ENCODE measurements at places on chromosomes 5 and 9.

- DNase-seq = peak; percentile 80
These were observed 31.4 kb upstream of the EGFL7 start for GRCh38 chr9:136631038-136632000.

- DNase-seq = no peak
These were observed 48.2 kb upstream of the LMX1B start for GRCh38 chr9:126565336-126566128.

DNA sequence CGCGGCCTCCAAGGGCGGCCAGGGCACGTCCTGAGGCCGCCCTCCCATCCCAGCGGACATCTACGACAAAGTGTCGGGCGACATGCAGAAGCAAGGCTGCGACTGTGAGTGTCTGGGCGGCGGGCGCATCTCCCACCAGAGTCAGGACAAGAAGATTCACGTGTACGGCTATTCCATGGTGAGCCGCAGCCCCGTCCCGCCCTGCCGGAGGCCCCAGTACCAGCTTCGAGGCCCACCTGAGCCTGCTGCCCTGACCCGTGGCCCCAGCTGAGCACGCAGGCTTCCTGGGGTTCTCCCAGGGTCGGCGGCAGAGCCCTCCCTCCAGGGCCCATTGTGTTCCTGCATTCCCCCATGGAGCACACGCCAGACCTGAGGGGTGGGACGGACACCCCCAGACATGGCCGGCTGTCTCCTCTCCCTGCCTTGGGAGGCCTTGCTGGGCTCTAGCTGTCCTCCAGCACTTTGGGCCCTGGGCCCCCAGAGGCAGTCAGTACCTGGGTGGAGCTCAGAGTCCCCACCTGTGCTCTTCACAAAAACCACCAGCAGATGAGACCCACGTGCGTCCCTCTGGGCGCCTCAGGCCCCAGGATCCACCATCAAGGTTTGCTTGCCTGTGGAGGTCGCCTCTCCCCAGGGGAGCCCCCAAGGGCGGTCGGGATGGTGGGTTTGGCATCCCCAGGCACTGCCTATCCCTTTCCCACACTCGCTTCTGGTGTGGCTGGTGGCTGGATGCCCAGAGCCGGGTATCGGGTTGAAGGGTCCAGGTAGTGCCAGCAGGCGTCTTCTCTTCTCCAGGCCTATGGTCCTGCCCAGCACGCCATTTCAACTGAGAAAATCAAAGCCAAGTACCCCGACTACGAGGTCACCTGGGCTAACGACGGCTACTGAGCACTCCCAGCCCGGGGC is 1.0 kb downstream of the PHPT1 start:
- DNase-seq = no peak

- DNase-seq = no peak
These were observed 1.7 kb downstream of the SLC1A3 start for GRCh38 chr5:36607838-36608783.

GRCh38 chr5:8814105-8814504 is 731.8 kb downstream of the SEMA5A start:
- no peak for DNase-seq

GRCh38 chr9:70874451-70874850 is 247.0 kb downstream of the TRPM3 start:
- no peak for DNase-seq

GRCh38 chr5:179309751-179310320 is 35.4 kb downstream of the ADAMTS2 start:
- no peak for DNase-seq

DNA sequence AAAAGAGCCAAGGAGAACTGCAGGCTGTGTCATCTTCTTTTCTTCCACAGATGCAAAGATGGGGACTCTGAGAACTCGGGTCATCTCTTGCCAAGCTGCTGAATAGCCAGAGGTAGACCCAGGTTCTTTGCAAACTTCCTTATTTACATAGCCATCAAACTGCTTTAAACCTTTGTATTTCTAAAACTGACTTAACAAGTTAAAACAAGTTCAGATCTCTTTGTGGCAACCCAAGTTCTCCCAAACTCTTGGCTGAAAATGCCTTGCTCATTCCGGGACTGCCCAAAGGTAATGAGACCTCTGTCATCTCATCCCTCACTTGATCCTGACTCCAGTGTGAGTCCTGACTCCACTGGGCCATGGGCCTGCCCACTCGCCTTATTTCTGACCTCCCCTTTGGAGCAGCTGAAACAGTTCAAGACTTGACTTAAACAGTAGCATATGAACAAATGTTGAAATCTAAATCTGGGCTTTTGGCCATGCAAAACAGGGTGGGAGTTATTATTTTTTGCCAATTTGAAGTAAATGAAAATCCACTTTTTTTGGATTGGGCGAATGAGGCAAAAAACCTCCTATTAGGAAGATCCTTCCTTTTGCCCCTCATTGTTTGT is 50.6 kb downstream of the FBXL7 start:
- DNase-seq = no peak

DNA sequence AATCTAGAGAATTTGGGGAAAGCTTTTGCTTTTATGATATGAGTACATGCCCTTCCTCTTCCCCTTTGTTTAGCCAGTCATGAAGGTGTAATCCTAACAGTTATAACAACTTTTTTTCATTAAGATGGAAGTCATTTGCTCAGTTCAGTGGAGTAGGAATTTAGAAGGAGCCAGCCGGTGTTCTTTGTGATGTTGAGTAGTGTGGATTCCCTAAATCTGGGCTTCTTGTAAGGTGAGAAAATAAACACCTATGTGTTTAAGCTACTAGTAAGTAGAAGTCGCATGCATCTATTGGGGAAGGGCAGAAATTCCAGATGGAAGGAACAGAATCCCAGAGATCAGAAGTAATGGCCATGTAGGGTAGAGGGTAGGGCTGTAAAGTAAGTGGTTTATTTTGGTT is 13.6 kb upstream of the CNTLN start:
- no peak for DNase-seq

DNA sequence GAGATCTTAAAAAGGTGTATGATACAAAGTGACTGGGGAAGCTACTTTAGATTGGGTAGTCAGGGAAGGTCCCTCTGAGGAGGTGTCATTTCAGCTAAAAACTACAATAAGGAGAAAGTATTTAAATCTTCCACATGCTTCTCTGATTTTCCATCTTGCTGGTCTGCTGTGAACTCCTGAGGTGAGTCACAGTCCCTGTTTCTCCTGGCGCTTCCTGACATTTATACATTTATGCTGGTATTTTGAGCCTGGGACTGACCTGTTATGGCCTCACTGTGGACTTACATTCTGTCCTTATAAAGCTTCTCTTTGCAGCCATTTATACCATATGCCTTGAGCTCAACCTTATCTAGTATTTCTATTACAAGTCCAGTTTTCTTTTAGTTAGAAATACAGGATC is 95.1 kb downstream of the MED27 start:
- no peak for DNase-seq

- no peak for DNase-seq
These were observed 67.3 kb downstream of the SNX30 start for GRCh38 chr9:112817860-112818203.

GRCh38 chr9:114757984-114758383 is 47.9 kb downstream of the TNFSF15 start:
- no peak for DNase-seq

- no peak for DNase-seq
These were observed 207.0 kb upstream of the ACO1 start for GRCh38 chr9:32177396-32177795.

DNA sequence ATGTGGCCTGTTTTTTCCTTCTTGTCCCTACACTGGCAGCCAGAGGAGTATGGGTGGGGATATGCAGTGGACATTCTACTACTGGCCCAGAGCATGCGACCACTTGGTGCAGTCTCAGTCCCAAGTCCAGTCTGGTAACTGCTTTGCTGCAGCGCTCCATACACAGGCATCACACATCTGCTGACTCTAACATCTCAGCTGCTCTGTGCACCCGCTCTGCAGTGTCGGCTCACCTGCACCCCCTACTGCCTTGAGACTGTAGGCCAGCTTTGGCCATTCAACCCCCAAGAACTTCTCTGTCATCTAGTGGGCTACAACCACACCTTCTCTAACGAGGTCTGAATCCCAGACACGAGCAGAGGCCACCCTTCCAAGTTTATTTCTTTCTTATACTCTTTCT is 46.4 kb upstream of the SLCO6A1 start:
- DNase-seq = no peak

- DNase-seq = no peak
These were observed 3.2 kb upstream of the RAPGEF1 start for GRCh38 chr9:131743096-131743495.

GRCh38 chr5:79474367-79475151 is 39.4 kb downstream of the HOMER1 start:
- DNase-seq = no peak

GRCh38 chr5:163770625-163771024 is 265.2 kb downstream of the MAT2B start:
- DNase-seq = no peak

GRCh38 chr9:95754533-95755420 is 120.7 kb upstream of the ERCC6L2 start:
- no peak for DNase-seq

- DNase-seq = peak; percentile 83
These were observed 136.1 kb upstream of the CLINT1 start for GRCh38 chr5:157994906-157995519.

GRCh38 chr5:113806250-113806649 is 292.8 kb downstream of the YTHDC2 start:
- DNase-seq = no peak

DNA sequence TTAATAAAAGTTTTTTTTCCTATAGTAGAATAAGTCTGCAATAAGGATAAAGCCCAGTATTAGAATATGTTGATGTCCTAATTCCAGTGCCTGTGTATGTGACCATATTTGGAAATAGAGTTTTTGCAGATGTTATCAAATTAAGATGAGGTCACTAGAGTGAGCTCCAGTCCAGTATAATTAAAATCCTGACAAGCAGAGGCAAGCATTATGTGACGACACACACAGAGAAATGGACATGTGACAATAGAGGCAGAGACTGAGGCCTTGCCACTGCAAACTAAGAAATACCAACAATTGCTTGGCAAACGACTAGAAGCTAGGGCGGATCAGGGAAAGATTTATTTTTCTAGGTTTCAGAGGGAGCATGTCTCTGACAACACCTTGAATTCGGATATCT is 216.4 kb upstream of the CYLC2 start:
- no peak for DNase-seq

DNA sequence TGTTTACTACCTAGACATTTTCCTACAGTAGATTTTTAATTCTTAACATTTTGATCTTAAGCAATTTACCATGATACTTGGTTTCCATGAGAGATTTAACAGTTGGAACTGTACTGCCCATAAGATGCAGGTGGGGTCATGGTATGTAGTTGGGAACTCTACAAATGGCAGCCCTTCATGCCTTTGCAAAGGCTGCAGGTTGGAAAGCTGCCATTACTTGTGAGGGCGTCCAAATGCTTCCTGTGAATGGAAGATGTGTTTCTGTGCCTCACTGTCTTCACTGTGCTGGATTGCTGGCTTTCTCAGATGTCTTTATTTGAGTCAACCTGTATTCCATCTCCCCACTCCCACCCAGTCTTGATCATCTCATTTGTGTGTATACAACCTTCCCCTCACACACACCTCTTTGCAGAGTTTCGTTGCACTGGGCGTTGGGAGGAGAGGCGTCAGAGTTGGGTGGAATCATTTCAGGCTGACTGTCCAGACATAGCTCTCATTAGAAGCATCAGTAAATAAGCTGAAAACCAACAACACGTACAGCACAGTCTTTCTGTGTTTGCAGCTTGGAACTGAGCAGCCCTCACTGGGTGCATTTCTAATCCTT is 14.8 kb upstream of the ABL1 start:
- no peak for DNase-seq

DNA sequence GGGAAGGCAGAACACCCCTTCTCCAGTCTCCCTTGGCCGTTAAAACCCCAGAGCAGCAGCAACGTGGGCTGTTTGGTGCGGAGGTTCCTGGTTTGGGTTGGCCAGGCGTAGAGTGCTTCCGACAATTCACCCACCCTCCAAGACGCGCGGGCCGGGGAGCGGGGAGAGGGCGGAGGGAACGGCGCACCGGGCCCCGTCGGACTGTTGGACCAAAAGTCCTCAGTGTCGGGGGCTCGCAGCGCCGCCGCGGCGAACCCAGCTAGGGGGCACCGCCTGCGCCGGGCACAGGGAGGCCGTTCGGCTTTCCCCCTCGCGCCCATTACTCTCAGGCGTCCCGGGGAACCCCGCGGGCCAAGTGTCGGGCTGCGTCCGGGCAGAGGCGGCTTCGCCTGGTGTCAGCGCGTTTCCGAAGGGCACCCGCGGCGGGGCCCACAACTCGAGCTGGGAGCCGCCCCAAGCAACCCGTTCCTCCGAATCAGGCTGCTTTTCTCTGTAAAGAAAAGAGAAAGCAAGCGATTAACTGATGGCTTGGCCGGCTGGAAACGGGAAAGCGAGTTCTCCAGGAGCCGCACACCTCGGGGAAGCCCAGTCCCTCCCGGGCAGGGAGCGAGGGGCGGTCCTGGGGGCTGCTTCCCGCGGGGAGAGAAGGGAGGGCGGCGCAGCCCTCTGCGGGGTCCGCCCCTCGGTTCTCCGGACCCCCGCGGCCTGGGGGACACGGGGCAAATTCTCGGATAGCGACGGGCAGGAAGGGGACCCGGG is 145.5 kb downstream of the ERCC6L2 start:
- DNase-seq = no peak

- DNase-seq = peak; percentile 31
These were observed 30.1 kb upstream of the MUSK start for GRCh38 chr9:110638381-110638954.

GRCh38 chr5:174397206-174397605 is 327.2 kb upstream of the MSX2 start:
- no peak for DNase-seq

DNA sequence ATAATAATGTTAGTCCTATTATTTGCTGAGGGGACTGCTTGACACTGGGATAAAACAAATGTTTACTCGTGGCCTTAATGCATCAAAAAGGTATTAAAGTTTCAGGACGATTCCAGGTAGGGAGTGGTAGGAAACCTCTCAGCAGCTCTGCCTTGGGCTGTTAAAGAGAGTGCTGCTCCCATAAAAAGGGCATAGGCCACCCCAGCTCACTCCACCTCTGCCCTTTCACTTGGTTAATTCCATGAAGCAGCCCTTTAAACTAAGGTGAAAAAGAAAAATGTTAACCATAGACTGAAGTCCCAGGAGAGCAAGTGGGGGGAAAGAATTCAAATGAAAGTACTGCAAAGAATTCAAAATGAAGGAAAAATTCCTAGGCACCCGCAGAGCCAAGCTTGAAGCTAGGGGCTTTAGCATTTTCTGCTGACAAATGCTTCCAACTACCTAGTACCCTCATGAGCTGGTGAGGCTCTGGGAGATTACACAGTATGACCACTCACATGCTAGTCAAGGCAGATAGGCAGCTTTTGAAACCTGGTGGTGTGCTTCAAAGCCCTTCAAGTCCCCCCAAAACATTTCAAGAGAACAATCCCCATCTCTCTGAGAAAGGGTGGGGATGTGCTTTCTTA is 8.5 kb downstream of the KLF9 start:
- DNase-seq = no peak

GRCh38 chr9:86275962-86276361 is 6.4 kb downstream of the ISCA1 start:
- no peak for DNase-seq

GRCh38 chr5:75052192-75053053 is at the start of gene GCNT4:
Gene GCNT4, minus strand, starts transcription at chr5:75052558. Its CDS starts 22,521 bp downstream, at chr5:75030037.
- peak; percentile 29 for DNase-seq

Measured in A549 (cell line).